Activated CD8-positive, alpha-beta T cell treated with anti-CD3 and anti-CD28 coated beads for 36 hours (primary cell): ENCODE measurements at places on chromosomes 16 and 17. TPM values are rescaled to one million over a fixed set of nuclear protein-coding genes. Genes with fewer than 3 reads are reported as not detected.

- DNase-seq: no peak
These were observed 119.7 kb upstream of the CIBAR2 start for GRCh38 chr16:85231959-85232358.

ZPBP2 gene
- not detected for total RNA-seq

- DNase-seq: no peak
These were observed 2.2 kb upstream of the CDH5 start for GRCh38 chr16:66364117-66364958.

DNA sequence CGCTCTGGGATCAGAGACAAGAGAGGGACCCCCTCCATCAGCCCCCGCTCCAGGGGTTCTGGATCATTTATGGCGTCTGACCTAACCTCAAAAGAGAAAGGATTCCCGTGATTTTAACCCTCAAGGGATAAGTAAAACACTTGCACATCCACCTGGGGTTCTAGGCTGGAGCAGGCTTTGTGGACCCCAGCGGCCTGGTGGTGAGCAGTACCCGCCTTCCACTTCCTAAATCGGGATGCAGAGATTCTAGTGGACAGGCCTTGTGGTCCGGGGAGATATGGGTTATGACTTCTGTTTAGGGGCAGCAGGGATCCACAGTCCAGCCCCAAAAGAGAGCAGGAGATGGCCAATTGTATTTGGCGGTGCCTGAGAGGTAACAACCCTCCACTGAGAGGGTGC is 684 bp upstream of the PITPNM3 start:
- no peak for DNase-seq

SARM1 gene
- total RNA-seq: 19.8 TPM

DNA sequence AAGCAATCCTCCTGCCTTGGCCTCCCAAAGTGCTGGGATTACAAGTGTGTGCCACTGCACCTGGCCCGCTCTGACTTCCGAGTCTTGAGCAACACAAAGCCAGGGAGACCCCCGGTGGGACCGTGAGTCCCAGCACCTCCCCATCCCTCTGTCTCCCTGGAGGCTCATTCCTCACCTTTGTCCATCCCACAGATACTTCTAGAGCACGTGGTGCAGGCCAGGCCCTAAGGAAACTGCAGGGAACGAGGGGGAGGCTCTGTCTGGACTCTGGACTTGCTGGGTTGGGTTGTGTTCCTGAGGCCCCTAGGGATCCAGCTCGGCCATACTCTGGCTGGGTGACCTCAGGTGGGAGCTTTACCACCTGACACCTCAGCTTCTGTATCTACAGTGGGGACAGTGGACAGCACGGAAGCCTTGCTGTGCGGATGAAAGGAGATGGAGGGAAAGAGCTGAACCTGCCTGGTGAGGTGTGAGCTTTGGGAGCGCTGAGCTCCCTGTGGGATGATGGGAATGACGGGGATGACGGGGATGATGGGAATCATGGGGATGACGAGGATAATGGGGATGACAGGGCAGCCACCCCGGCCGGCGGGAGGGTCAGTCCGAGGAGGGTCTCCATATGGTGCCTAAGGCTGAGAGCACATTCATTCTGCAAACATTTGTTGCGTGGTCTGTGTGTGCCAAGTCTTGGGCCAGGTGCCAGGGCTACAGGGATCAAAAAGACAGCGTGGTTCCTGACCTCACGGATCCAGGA is 26.6 kb downstream of the C16orf74 start:
- DNase-seq: no peak

TPSB2 gene
- total RNA-seq: not detected

GPR179 gene
- 0.07 TPM for total RNA-seq

- peak; percentile 83 for DNase-seq
These were observed 6.7 kb upstream of the TOB1 start for GRCh38 chr17:50872710-50873424.

TPSG1 gene
- total RNA-seq: not detected

DNA sequence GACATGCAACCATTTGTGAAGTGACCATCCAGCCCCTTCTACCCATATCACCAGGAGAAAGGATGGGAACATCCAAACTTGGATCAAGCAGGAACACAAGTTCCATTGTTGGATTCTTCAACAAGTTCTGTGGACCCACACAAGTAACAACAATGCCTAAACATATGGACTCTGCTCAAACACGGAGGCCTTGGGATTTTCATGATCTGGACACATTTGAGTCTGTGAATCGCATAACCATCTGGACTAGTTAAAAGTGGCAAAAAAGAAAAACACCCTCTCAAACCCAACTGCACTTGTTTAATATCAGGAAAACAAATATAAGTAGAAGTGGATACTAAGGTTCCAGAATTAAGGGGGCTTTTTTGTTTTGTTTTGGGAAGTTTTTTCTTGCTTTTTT is 70.8 kb downstream of the TOX3 start:
- DNase-seq: no peak

DNA sequence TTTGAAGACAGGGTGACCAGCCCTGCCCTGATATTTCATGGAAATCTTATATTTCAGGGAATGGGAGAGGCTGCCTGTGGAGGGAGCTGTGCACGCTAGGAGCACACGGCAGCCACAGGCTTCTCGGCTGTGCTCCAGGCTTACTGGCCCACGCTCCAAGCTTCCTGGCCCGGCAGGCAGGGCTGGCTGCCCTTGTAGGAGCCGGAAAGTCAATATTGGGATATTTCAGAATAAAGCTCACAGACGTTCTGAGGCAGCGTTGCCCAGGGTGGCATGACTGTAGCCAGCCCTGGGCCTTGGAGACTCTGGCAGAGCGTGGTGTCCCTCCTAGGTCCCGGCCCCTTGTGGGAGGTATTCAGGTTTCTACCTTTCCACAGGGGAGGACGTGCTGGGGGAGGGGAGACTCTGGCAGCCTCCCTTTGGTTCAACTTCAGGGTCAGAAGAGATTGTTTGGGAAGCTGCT is 95.6 kb downstream of the NPIPB11 start:
- DNase-seq: no peak

HLF gene
- total RNA-seq: 0.25 TPM

SECTM1 gene
- 0.45 TPM for total RNA-seq

DNA sequence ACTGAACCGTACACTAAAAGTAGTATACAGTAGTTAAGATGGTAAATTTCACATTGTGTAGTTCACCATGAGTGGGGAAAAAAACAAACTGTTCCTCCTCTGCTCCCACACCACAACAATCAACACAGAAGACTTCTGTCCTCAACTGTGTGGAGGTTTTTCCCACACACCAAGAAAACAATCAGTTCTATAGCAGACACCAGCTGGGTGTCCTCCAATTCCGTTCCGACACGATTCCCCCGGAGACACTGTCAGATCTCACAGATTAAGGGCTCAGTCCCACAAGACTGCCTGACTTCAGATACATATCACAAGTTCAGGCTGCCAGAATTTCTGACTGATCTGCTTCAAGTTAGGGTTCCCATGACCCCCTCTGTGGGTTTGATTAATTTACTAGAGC is 31.8 kb downstream of the BBS2 start:
- no peak for DNase-seq

- no peak for DNase-seq
These were observed 1231.8 kb downstream of the CDH11 start for GRCh38 chr16:63890081-63890480.

DNA sequence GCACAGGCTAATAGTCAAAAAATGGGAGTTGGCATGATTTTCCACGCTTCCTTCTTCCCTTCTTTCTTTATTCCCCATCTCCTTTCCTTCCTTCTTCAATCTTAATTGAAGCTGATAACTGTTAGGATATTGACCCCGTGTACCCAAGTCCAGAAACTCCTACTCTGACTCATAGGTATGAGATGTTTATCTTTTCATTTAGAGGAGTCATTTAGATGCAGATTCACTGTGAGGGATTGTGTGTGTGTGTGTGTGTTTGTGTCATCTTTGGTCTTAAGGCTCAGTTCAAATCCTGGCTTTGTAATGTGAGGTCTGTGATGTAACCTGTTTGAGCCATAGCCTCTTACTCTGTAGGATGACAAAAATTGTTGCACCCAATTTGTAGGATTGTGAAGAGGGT is 332.0 kb upstream of the MAF start:
- no peak for DNase-seq
